CD4-positive, alpha-beta T cell treated with Interleukin-2 at 100 ng/mL for 4 hours (primary cell): ENCODE measurements at places on chromosomes 3 and 15.

DNA sequence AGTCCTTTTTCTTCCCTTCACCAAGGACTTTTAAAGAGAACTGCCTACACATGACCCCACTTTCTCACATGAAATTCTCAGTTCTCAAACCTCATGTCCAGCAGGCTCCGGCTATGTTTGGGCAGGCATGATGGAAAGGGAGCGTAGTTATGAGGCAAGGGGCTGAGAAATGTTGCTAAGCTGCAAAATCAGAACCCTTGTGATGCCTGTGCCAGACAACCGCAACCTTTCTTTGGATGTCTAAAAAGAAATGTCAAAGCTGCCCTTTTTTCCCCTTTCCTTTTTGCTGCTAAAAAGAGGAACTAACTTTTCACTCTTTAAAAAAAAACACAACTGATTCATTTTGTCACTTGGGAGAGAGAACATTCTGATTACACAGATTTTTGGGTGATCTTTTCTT, 19.2 kb downstream of the GNB4 start:
- no peak for DNase-seq

GRCh38 chr3:195095704-195096036, 175.3 kb downstream of the XXYLT1 start:
- no peak for DNase-seq

DNA sequence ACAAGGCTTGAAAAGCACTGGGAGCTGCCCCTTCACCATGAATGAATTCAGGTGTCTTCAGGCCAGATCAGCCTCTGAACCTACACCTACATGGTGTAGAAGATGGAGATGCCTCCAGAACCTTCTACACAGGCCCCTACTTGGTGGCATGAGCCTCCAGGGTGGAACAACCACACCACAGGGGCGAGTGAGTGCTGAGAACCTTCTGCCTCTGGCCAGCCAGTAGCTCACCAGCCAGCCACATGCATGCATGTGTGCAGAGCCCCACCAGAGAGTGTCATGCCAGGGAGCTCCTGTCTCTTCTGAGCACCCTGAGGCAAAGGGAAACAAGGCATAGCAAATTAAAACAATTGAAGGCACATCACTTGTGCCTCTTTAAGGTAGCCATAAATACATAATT, 161.8 kb upstream of the TOPAZ1 start:
- no peak for DNase-seq

- DNase-seq: no peak
Measured at GRCh38 chr3:132256989-132257388, 60.2 kb upstream of the ACP3 start.

DNA sequence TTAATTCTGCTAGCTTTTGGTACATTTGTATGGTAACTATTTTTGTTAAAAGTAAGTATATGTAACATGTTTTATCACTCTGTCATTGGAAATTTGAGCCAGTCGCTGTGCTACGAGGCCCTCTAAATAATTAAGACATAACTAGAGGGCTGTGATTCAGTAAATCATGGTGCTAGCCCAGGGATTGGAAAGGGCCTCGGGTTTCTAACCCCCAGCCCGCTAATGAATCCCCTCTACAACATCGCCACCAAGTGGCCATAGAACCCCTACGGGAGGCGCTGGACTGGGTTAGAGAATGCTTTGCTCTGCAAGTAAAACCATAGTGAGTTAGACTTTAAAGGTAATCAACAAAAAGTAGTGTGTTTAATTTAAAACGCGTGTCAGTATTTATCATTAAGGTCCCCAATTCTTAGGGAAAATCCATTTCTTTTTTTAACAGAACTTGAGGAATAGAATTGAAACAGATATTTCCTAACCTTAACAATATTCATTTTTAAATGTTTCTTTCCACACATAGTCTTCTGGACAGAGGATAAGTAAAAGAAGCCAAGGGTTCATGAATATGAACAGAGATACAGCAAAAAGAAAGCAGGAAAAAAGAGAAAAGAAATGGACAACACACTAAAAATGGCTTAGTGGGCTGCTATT, 744.7 kb downstream of the EPHA3 start:
- no peak for DNase-seq

DNA sequence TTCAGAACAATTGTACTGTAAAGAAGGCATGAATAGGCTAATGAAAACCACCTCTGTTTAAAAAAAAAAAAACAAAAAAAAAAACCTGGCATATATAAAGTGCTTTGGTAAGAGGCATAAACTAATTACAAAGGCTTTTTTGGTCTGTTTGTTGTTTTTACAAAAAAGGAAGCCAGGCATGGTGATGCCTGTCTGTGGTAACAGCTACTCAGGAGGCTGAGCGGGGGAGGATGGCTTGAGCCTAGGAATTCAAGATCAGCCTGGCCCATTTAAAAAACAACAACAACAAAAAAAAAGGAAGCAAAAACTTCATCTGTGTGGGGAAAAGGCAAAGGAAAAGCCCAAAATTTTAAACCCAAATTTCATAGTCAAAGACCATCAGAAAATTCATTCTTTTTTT, 47.0 kb downstream of the OSBPL10 start:
- no peak for DNase-seq

DNA sequence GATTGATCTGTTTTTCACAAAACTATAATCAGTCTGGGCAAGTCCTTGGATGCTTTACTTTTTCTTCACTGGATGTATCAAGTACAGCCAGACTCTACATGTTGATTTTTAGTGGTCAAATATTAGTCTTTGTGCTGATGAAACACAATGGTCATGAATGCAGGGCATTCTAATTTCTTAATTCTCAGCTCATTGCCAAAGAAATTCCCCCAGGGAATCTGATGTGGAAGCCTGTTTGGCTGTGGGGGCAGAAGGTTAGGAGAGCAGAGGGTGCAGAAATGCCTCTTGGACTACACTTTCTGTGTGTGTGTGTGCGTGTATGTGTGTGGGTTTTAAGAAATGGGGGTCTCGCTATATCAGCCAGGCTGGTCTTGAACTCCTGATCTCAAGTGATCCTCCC, 48.7 kb upstream of the HACD2 start:
- no peak for DNase-seq

- DNase-seq: no peak
Measured at GRCh38 chr15:51386029-51386428, 44.6 kb downstream of the GLDN start.

DNA sequence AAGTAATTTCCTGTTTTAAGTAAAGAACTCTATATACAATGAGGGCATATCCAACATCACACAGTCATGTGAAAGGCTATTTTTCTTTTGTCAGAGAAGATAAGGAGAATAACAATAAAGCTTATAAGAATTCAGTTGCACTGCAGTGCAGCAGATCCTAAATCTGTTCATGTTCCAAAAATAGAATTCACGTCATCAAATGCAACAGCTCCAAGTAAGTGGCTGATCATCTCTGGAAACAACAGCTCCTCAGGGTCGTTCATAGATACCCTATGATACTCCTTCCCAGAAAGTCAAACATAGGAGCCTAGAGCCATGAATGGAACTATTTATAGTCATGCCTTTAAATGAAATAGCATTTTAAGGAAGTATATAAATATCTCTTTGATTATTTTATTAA, 100.2 kb downstream of the FMN1 start:
- DNase-seq: no peak

GRCh38 chr3:64294771-64295170, 69.5 kb upstream of the PRICKLE2 start:
- no peak for DNase-seq

DNA sequence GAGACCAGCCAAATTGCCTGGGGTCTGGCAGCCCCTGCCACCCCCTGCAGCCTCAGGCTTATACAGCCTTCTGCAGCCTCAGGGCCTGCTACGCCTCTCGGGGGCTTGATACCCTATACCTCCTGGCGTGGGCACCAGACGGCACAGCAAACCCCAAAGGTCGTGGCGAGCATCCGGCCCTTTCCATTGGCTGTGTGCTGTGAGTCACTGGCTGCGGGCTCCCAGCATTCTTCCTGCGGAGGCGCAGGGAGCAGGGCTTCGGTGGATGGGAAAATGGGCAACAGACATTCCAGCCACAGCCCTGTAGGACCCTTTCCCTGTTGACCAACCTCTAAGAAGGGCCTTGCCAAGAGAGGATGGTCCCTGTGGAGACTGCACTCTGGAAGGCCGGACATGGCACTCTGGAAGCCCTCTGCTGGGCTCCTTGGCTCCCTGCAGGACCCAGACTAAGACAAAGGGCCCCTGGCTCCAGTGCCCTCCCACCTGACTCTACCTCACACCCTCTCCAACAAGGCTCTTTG, 59.6 kb downstream of the ITGA11 start:
- no peak for DNase-seq

GRCh38 chr15:75001310-75001709, 5.9 kb downstream of the SCAMP5 start:
- DNase-seq: no peak

GRCh38 chr3:145251311-145251710, 909.7 kb downstream of the PLOD2 start:
- no peak for DNase-seq

- DNase-seq: no peak
Measured at GRCh38 chr3:13666781-13667709, 118.1 kb downstream of the FBLN2 start.
